Amniotic stem cell (primary cell): ENCODE measurements at places on chromosomes 4 and X.

DNA sequence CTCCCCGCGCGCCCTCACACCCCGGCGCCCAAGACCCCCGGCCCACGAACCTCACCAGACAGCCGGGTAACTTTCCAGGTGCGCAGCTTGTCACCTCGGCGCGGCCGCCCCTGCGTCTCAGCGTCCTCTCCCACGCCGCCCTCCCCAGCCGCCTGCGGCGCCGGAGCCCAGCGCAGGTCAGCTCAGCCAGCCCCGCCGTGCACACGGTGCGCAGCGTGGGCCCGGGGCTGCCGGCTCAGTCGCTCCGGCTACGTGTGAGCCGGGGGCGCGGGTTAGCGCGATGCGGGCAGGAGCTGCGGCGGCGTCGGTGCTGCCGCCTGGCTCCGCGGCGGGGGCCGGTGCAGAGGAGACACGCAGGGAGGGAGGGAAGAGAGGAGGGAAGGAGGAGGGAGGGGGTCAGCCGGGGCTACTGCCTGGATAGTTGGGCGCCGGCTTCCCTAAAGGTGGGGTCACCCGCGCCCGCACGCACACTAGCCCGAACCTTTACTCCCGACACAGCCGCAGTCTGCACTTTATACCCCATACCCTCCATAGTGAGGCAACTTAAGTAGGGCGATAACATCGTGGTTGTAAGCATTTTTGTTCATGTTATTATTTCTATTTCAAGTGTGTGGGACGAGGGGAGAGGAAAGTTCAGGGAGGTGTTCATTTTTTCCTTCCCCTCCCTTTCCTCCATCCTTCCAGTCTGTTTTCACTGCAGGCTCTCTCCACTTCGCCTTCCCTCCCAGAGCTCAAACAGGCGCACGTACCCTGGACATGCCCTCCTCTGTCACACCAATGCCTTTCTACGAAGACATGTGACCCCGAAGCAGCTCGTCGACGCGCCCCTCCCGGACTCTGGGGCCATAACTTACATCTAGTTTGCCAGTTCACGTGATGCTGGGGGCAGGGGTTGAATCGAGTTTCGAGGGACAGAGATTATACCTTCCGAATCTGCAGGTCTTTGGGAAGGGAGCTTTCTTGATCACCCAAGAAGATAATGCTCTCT, at the start of gene PRKG2:
Gene PRKG2, minus strand, starts transcription at position 342 of the 988 bp plus-strand sequence. CDS start 10,175 bp downstream, outside the sequence.
- DNase-seq = no peak

DNA sequence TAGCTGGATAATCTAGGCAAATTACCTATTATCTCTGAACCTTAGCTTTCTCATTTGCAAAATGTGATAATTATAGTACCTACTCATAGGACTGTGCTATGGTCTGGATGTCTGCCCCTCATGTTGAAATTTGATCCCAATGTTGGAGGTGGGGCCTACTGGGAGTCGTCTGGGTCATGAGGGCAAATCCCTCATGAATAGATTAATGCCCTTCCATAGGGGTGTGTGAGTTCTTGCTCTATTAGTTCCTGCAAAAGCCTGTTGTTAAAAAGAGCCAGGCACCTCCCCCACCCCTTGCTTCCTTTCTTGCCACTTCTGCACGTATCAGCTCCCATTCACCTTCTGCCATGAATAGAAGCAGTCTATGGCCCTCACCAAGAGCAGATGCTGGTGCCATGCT, 73.9 kb downstream of the SERTM2 start:
- DNase-seq = no peak

DNA sequence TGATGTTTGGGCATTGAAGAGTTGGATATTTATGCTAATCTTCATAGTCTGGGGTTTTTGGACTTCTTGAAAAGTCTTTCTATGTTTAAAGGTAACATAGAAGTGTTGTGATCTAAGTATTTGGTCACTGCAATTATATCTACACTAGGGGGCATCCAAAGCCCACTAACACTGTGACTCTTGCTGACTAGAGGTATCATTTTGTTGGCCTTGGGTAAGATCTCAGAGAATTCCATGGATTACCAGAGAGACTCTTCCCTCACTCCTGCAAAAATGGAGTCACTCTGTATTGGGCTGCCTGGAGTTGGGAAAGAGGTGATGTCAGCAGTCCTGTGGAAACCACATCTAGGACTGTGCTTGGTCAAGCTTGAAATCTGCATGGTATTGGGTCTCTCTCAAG, 1077.6 kb downstream of the FAM133A start:
- no peak for DNase-seq

DNA sequence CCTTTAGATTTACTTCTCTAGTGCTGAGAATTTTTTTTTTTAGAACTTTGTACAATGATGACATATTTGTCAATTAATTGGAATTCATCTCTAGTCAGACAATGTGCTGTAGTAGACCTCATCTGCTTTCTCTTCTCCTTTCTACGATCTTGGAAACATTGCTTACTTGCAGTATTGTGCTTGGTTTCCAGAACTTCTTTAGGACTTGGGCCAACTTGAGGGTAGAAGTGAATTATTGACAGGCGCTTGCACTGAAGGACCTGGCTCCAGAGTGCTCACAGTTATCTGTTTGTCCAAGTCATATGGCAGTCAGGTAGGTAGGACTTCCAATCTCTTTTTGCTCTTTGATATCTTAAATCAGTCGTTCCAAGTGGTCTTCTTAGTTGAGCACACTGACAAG, 39.6 kb downstream of the FNIP2 start:
- DNase-seq = no peak

- DNase-seq = no peak
Observed at GRCh38 chr4:6520978-6521377, 48.6 kb upstream of the PPP2R2C start.

DNA sequence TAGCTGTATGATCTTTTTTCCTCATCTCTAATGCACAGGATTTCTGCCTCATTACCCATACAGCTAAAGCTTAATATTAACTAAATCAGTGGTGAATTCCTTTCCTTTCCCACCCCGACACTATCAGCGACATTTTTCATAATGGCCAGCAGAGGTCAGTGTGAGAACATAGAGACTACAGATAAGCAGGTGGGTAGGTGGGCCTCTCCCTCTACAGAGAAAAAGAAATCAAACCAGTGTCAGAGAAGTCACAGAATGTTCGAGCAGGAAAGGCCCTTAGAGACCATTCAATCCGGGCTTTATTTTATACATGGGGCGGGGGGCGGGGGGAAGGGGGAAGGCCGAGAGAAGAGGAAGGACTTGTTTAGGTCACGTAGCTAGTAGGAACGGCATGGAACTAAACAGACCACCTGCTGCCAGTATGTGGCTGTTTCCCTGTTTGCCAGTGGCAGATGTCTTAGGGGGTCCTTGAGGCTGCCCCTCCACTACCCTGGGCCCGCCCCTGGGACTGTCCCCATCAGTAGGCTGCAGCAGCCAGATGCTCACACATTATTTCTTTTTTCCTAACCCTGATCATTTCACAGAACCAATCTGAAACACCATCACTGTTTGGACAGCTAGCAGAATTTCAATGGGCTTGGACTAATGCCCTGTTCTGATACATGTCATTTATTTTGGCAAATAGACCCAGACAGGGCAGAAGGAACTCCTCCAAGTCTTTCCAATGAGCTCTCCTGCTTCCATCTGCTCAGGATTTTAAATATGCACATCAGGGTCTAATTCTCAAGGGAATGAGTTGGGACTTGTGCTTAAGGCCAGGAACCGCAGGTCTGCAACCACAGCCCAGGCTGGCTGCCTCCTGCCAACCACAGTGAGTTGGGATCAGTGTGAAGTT, 133.4 kb downstream of the ATG4A start:
- no peak for DNase-seq

DNA sequence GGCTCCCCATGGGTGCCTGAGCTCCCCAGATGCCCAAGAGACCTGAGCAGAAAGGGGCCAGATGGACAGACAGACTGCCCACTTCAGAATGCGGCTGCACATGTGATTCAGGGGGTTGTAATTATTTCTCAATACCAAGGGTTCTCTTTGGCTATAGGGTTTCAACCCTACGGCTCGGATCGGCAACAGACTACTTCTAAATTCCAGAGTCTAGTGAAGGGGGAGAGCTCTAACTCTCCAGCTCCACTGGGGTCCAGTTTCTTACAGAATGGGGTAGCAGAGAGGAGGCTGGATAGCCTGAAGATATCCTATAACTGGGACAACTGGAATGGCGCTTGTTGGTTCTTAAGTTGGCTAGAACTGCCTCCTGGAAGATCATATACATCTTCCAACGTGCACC, 136.3 kb downstream of the MGST2 start:
- no peak for DNase-seq

GRCh38 chrX:17413228-17413627, 38.2 kb downstream of the NHS start:
- DNase-seq = peak; percentile 0

GRCh38 chrX:47500554-47500953, 17.5 kb upstream of the ZNF41 start:
- DNase-seq = no peak

DNA sequence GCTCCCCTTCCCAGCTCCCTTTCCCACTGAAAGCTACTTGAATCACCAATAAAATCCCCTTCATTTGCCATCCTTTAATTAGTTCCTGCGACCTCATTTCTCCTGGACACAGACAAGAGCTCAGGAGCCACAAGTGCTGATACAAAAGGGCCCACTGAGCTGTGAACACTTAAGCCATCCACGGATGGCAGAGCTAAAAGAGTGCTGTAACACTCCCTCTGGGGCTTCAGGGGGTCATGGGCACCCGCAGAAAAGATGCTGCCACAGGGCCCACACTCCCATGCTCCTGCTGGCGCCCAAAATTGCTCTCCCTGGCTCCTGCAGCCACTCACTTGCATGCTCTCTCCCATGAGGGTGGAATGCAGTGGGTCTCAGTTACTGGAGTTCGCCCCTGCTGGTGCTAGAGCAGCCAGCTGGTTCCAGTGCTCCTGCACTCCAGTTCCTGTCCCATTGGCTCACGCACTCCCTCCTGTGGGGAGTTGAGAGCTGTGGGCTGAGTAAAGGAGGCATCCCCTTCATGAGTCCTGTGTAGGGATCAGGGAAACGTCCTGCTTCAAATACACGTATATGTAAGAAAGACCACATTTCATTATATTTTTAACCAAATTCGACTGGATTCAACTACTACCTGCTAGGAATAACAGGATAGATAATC, 1291.0 kb downstream of the ARAP2 start:
- DNase-seq = no peak
